Tibial nerve (tissue), 4 donors: ENCODE measurements at places on chromosomes 12 and 14. TPM values are rescaled to one million over a fixed set of nuclear protein-coding genes. Genes with fewer than 3 reads are reported as not detected.

DNA sequence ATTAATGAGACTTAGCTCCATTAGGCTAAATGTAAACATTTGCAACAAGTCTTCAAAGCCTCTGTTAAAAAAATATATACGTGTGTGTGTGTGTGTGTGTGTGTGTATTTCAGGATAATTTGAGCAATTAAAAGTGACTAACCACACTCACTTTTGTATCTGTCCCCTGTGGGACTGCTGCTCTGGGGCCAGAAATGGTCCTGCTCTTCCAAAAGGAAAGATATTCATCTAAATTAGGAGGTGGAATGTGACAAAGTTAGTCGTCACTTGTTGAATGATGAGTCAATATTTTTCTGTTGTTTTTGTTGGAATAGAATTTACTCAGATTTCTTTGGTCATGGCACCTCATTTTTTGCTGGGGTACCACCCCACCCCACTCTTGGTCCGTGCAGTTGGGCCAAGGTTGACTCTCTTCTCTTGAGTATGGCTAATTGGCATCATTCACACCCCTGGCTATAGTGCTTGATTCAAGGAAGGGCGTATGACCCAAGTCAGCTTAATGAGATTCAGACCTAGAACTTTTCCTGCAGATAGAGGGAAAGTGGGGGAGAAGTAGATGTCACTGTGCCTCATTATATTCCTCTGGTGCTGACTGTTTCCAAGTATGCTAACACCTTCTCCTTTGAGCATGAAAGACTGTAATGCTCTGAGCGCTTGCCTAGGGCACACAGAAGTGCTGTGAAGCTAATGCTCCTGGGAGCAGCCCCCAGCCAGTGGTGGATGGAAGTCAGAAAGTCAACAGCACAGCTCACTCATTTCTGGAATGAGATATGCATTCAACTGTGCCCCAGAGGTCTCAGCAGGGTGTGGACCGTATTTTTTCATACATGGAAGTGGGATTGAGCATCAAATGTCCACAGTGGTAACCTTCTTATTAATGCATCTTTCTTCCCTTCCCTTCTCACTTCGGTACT, 577.0 kb upstream of the TBX3 start:
- no peak for DNase-seq

DNA sequence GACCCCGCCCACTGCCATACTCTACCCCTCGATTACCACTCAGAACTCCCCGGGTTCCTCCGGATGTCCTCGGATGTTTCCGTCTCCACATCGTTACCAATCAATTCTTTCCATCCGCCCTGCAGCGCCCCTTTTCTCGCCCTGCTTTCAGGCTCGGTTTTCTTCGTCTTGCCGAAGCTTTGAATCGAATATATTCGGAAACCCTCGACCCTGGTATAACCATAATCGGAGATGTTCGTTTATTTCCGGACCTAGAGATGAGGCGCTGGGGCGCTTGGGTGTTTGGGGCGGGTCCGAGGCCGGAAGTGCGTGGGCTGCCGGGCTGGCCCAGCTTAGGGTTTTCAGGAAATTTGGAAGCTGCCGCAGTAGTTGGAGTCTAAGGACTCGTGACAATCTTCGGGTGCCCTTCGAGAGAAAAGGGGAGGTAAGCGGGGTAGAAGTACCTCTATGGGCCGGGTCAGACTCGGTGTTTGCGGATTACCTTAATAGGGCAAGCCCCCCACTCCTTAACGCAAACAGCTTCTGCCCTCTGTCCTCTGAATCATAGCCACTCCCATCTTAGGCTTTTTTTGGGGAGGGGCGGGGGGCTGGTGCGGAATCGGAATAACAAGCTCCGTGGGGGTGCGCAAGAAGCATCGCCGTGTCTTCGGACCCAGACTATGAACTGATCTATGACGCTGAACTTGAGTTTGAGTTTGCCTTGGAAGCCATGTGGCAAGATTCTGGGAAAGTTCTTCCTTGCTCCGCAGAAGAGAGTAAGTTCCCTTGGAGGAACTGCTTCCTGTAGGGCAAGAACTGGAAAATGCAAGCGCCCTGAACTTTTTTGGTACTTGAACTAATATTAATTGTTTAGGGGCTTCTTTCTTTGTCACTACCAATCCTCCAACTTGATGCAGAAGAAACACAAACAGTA, at the start of gene C14orf119:
Gene C14orf119, plus strand, starts transcription at position 310 of the 913 bp plus-strand sequence. CDS start 2,154 bp downstream, outside the sequence.
- peak; percentile 100 for DNase-seq

ACSS3 gene
- 106 TPM for total RNA-seq

GRCh38 chr14:89013098-89013504, 188.7 kb downstream of the TTC8 start:
- no peak for DNase-seq

GRCh38 chr12:47408171-47408871, 297.5 kb downstream of the RPAP3 start:
- no peak for DNase-seq

- no peak for DNase-seq
These were observed 180.9 kb upstream of the SYT1 start for GRCh38 chr12:78683626-78684025.
